ENCODE measurements at places on chromosomes 5 and 9.

- no peak for DNase-seq
Measured at GRCh38 chr5:17149786-17150185, 67.6 kb upstream of the BASP1 start.

DNA sequence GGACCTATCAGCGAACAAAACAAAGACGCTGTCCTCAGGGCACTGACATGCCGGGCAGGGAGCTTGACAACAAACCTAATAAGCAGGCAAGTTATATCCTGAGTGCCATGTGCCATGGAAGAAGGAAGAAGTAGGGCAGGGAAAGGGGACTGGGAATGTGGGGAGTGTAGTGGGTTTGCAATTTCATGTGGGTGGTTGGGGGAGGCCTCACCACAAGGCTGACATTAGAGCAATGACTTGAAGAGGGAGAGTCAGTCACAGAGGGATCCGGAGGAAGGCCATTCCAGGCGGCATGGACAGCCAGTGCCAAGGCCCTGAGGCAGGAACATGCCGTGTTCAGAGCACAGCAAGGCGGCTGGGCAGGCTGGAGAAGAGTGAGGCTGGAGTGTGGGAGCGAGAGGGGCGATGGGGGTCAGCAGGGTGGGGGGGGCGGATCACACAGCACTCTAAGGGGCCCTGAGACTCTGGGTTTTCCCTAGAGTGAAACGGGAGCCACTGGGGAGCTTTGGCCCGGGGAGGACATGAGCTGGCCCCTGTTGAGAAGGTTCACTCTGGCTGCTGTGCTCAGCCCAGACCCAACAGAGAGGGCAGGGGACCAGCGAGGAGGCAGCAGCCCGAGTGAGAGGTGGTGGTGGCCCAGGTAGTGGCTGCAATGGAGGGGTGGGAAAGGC lies 86.3 kb downstream of the STK10 start:
- no peak for DNase-seq

GRCh38 chr5:158406884-158407823 lies 548.2 kb upstream of the CLINT1 start:
- no peak for DNase-seq

- DNase-seq: no peak
Measured at GRCh38 chr9:38445154-38446043, 21.1 kb upstream of the IGFBPL1 start.

DNA sequence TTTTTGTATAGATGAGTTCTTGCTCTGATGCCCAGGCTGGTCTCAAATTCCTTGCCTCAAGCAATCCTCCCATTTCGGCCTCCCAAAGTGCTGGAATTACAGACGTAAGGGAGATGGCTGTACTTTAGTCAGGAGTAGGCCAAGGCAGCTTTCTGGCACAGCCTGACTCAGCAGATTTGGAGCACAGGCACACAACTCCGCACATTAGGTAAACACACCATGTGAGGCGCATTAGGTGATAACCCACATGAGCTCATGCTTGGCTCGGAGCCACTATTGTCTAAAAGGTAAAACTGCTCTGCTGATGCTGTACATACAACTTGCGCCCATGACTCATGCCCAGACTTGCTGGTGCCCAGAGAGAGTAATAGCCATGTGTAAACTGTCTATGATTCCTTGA lies 1157.9 kb downstream of the TAF11L14 start:
- DNase-seq: peak; percentile 71

DNA sequence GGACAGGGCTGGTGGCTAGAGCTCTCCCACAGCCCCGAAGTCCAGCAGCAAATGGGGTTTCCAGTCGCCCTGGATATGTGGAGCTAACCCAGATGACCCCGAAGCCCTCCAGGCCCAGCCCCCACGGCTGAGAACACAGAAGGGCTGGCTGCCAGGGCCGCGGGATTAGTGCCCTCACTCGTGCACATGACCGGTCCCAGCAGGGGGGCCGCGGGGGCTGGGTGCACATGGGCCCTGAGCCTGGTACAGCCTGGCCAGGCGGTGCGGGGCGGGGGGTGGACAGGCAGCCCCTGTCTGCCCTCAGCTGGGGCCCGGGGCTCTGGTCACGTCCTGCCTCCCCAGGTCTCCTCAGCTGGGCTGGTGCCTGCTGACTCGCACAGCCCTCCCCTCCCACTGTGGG lies 5.9 kb downstream of the SSNA1 start:
- no peak for DNase-seq

DNA sequence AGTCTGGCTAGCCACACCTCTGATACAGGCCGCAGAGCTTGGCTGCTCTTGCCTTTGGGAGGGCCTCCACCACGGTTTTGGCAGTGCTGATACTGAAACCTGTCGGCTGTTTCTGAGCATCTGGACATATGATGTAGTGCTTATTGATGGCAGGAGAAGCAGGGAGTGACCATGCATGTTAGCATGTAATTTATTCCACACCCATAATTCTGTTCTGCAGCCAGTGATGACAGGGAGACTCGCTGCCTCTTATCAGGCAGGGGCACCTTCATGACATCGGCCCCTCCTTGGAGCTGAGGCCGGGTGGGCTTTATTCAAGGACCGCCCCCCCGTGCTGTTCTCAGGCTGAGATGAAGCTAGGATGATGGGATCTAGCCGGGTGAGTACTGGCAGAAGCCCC lies 49.0 kb downstream of the OLFM1 start:
- no peak for DNase-seq

DNA sequence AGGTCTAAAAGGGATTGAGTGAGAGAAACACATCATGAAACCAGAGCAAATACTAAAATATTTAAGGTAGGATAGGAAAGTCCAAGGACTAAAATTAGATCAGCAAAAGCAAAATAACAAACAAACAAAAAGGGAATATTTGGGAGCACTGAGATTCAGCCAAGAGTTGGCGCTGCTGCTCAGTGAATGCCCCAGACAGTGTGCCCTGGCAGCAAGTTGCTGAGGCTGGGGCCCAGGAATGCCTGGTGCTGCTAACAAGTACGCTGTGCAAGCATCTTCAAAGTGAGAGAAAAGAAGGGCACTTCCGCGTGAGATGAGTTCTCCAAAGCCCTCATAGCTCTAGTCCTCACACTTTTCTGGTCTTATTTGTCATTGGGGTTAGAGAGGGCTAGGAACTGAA lies 603.3 kb downstream of the EFNA5 start:
- DNase-seq: no peak

GRCh38 chr5:135163391-135163790 lies 129.4 kb upstream of the PITX1 start:
- DNase-seq: no peak

GRCh38 chr9:115015018-115015635 lies 84.7 kb upstream of the TNFSF8 start:
- peak; percentile 63 for DNase-seq

DNA sequence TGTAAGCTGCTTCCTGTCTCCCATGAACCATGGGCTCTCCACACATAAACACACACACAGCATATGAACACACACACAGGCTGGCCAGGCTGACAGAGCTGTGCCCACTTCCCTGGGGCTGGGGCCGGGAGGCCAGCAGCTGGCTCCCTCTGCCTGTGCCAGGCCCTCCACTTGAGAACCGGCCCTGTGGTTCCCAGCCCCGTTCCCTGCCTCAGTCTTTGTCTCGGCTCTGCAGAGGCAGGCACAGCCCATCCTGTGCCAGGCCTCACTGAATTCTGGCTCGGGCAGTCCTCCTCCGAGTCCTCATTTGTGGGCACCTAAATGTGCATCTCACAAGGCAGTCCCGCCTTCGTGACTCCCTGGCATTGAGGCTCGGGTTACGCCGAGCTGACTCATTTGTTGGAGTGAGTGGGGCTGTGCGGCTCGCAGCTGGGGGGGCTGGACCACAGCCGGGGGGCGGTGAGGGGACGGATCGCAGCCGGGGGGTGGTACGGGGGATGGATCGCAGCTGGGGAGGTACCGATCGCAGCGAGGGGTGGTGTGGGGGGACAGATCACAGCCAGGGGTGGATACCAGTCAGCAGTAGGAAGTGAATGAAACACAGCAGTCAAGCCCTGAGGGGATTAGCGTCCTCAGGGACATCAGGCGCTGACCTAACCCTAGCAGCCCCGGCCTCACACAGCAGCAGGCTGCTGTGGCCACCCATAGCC lies 72.3 kb downstream of the PSMB7 start:
- DNase-seq: no peak

DNA sequence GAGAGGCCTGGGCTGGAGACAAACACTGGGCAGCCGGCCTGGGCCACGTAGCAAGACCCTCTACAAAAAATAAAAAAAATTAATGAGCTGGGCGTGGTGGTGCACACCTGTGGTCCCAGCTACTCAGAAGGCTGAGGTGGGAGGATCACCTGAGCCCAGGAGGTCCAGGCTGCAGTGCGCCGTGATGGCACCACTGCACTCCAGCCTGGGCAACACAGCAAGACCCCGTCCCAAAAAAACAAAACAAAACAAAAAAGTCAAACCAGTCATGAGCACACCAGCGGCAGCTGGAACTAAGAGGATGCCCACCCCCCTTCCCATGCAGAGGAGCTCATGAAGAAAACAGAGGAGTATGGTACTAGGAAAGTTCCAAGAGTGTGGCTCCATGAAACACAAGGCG lies 2.2 kb upstream of the UBAC1 start:
- DNase-seq: no peak

GRCh38 chr5:130759061-130759460 lies 406.0 kb downstream of the HINT1 start:
- DNase-seq: no peak

DNA sequence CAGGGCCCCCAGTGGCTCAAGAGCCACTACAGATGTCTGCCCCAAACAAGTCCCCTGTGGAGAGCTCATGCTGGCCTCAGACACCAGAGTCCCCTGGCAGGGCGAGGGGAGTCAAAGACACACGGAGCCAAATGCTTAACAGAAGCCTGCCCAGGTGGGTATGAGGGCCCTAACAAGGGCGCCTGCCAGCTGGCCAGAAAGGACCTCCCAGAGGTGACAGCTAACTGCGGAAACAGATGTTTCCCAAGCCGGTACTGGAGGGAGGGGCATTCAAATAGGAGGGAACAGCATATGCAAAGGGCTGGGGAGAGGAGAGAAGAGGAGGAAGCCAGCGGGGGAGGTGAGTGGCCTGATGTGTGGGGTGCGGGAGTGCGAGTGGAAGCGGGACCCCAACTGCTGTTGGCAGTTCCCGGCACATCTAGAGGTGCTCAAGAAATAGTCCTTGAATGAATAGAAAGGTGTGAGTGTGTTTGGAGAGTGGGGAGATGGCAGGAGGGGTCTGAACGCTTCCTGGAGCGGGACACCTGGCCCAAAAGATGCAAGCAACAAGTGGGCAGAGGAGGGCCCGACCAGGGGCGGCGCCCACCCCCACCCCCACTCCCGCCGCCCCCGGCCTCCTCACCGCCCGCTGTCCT lies 824 bp downstream of the MXD3 start:
- DNase-seq: peak; percentile 27

- peak; percentile 7 for DNase-seq
Measured at GRCh38 chr9:138066049-138066448, 188.5 kb downstream of the CACNA1B start.

DNA sequence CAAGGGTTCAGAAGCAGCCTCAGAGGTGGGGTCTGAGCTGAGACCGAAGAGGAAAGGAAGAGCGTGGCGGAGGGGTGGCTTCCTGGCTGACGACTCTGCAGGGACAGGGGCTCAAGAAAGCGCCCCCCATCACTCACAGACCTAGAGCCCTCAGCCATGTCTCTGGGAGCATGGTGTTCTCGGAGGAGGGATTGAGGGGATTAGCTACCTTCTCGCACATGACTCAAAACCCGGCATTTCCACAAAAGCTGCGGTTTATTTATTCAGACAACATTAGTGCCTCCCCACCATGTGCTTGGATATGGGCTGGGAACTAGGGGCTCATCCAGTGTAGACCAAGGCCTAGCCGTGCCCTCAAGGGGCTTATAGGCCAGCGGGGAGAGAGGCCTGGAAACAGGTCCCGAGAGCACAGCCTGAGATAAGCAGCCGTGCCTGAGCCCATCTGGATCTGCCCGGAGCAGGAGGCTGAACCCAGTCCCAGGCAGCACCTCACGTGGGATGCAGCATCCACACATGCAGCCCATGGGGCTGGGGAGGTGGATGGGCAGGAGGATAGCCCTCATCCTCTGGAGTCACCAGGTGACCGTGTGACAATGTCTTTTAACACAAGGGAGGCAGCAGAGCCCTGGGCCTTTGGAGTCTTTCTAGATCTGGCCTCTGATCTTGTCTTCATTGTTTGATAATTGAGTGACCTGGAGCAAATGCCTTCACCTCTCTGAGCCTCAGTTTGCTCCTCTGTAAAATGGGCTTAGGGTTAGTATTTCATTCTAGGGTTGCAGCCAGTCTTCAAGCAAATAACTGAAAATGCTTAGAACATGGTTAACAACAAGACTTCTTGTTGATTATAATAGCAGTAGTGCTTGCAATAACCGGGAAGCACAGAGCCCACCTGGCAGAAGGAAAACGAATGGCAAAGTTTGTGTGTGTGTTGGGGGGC lies 878 bp upstream of the HMCN2 start:
- DNase-seq: no peak

- DNase-seq: no peak
Measured at GRCh38 chr5:169808118-169808581, 171.1 kb downstream of the DOCK2 start.

- no peak for DNase-seq
Measured at GRCh38 chr5:167309941-167310517, 981.4 kb upstream of the WWC1 start.

- peak; percentile 88 for DNase-seq
Measured at GRCh38 chr5:13987843-13988464, 43.5 kb upstream of the DNAH5 start.

- DNase-seq: peak; percentile 77
Measured at GRCh38 chr9:130053504-130054324, at the start of gene GPR107. GPR107 (plus strand) TSS chr9:130053906; CDS start chr9:130053933, 27 bp downstream.

DNA sequence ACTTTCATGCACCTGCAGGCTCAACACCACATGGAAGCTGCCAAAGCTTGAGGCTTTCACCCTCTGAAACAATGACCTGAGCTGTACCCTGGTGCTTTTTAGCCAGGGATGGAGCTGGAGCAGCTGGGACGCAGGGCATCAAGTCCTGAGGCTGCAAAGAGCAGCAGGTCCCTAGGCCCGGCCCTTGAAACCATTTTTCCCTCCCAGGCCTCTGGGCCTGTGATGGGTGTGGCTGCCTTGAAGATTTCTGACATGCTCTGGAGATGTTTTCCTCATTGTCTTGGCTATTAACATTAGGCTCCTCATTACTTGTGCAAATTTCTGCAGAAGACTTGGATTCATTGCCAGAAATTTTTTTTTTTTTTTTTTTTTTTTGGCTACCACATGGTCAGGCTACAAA lies 30.3 kb upstream of the GHR start:
- DNase-seq: no peak

- no peak for DNase-seq
Measured at GRCh38 chr5:110088676-110089436, 399.1 kb downstream of the MAN2A1 start.

- DNase-seq: no peak
Measured at GRCh38 chr5:79886456-79886855, 104.6 kb downstream of the MTX3 start.

Measured in HT-29 (cell line).